Hepatocyte (in vitro differentiated cells): ENCODE measurements at places on chromosomes 4 and X. TPM values are rescaled to one million over a fixed set of nuclear protein-coding genes. Genes with fewer than 3 reads are reported as not detected.
A peak's percentile ranks its signal among the peaks of the same experiment; 100 is the strongest.

DNA sequence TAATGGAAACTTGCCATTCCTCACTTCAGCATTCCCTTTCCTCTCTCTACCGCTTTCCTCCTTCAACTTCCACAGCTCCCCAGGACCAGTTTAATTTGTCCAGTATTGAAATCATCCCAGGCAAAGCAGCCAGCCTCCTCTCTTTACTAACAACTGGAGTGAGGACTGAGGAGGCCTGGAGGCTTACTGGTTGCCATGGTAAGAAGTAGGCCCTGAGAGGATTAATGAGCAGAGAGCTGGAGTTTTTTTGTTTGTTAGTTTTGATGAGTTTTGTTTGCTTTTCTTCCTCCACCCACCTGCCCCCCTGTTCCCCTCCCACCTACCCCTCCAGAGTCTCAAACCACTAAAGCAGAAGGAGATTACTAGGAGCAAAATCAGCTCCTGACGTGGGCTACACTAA lies 29.5 kb upstream of the PLP1 start:
- DNase-seq: no peak

DNA sequence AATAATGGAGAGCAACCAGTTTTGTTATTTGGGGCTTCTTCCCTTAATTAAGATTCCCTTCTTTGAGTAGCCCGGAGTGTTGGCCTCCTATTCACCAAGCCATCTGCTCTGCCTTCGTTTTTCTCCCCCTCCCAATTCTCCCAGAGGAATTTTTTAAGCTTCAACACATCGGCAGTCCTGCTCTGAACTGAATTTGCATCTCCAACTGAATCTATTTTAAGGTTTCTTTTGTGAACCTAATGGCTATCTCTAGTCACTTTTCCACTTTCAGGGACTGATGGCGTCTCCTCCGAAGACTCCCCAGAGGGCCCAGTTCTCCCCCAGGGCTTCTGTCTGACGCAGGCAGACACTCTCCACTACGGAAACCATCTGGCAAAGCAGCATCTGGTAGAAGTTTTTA lies 280.2 kb downstream of the ADGRA3 start:
- no peak for DNase-seq

GRCh38 chrX:103687696-103688201 lies 1.2 kb upstream of the MORF4L2 start:
- DNase-seq: peak; percentile 94

DNA sequence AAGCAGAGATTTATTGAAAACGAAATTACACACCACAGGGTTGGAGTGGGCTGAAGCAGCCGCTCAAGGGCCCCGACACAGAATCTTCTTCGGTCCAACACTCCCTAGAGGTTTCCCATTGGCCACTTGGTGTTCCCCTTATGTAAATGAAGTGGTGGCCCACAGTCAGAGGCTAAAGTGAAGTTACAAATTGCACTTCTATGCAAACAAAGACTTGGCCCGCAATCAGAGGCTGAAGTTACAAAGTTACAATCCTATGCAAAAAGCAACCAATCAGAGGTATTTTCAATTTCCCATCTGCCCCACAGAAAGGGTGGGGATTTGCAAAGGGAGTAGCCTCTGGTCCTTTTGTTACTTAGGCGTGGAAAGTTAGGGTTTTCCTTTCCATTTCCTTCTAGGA lies 35.7 kb upstream of the SLC25A43 start:
- DNase-seq: no peak

DNA sequence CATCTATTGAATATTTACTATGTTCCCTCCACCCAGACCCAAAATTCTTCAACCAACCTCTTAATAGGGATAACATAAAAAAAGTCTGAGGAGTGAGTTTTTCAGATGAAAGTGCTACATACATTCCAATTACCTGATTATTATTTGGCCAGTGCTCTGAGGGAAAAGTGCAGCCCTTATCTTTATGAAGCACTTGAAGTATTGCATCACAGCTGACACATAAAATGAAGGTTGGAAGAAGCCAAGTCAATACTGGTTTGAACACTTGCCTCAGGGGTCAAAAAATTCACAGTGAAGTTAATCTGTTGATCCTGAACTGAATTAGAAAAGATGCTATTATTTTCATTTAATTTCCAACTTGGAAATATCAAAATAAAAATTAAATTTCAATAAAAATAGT lies 498.9 kb downstream of the INPP4B start:
- DNase-seq: peak; percentile 41

- DNase-seq: no peak
Observed at GRCh38 chr4:173018446-173018845, 150.2 kb upstream of the GALNT7 start.

FMR1NB gene
- total RNA-seq: not detected in 2 replicates
